ENCODE measurements at places on chromosomes 3 and 15.

- DNase-seq: no peak
Observed at GRCh38 chr15:68623301-68623892, 44.6 kb downstream of the CORO2B start.

DNA sequence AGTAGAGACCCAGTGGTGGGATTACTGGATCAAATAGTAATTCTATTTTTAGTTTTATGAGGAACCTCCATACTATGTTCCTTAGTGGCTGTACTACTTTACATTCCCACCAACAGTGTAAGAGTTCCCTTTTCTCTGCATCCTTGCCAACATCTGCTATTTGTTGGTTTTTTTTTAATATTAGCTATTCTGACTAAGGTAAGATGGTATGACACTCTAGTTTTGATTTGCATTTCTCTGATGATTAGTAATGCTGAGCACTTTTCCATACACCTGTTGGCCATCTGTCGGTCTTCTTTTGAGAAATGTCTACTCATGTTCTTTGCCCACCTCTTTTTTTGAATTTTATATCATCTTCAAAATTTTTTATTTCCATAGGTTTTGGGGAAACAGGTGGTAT is 34.2 kb upstream of the RAP2B start:
- no peak for DNase-seq

DNA sequence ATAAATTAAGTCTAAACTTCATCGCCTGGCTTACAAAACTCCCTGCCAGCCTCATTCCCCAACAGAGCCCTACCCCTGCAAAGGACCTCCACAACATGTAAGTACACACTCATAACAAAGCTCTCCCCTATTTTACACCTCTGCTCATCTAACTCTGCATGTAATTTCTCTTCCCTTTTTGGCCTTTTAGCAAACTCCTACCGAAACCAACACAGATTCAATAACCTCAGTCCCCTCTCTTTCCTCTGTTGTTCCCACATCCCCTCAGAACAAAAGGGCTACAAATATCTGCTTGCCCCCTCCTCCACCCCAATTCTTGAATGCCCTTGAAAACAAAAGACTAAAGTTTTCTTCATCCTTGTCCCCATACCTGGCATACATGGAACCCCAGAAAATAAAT is 662 bp downstream of the UBL7 start:
- no peak for DNase-seq

DNA sequence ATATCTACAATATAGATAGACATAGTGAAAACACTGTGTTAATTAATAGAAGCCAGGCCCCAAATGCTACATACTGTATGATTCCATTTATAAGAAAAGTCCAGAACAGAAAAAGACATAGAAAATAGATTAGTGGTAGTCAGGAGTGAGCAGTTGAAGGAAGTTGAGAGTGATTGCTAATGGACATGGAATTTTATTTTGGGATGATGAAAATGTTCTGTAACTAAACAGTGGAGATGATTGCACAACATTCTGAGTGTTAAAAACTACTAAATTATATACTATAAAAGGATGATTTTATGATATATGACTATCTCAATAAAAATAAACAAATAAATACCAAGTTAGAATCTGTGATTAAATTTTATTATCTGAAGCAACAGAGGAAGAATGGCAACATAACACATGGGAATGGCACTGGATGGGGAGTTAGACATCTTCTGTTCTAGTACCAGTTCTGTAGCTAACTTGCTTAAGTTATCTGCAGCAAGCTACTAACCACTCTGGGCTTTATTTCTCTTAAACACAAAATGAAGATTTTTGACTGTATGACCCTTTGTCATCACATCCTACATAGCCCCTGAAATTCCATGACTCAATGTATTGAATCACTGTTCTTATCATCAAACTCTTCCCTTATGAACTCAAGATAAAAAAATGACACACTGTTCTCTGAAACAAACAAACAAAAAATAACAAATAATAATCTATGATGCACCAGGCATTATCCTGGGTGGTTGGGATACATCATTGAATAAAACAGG is 612.7 kb downstream of the TBL1XR1 start:
- DNase-seq: no peak

DNA sequence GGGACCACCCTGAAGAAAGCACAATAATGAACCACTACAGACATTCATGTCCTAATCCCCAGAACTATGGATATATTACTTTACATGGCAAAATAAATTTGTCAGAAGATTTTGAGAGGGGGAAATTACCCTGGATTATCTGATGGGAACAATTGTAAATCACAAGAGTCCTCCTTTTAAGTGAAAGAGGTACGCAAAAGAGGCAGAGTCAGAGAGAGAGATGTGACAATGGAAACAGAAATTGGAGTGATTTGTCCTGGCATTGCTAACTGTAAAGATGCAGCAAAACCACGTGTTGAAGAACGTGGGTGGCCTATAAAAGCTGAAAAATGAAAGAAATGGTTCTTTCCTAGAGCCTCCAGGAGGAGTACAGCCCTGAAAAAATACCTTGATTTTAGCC is 1121.4 kb upstream of the ALCAM start:
- DNase-seq: no peak

DNA sequence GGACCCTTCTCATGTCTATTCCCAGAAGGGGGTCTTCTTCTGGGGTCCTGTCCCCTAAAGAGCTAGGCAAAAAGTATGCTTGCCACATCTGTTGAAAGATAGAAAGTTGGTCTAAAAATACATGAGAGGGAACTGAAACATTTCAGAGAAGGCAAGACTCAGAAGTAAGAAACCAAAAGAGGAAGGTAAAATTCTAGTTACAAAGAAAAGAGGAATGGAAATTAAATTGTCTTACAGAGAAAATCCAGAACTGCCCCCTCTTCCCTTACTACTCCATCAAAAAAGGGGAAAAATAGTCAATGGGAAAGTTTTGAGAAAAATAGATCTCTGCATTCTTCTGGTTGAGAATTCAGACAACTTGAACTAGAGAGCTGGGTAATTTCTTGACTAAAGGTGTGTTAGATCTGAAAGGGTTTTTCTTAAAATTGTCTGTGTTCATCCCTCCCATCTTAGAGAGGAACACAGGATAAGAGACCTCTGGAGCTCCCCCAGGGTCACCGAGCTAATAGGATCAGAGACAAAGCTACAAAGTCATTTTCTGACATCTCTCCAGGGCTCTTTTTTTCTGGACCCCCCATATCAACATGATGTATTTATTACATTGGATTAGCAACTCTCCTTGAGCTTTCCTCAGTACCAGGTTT is 32.3 kb upstream of the CCR2 start:
- no peak for DNase-seq

DNA sequence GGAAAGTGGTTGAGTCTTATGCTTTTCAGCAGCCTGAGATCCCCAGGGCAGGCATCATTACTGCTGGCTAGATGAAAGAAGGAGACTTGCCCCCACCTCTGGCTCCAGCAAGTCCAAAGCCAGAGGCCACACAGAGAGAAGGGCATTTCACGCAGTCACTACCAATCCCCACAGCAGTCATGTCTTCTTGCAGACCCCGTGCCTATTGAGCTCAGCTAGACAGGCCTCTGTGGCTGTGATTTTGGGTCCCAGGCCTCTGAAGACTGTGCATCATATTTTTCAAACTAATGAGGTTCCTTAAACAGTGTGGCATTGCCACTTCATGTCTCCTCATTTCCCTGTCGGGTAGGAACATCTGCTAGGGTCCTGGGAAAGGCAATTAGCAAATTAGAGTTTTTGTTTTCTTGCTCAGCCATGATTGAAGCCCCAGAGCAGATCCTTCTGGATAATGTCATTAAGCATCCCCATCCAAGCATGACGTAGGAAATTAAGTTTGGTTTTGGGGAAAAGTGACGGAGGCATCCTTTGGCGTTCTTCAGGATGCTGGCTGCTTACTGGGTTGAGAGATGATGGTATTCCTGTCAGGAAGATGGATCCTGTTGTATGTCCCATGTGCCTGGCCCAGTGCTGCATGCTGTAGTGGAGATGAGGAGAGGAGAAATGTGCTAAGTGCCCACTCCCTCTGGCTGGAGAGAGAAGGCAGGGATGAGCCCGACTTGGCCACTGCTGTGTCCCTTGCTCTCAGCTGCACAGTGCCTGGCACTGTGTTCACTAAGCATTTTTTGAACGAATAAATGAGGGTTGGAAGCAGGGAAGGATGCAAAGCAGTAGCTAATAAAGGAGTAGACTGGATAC is 7.0 kb downstream of the SPSB4 start:
- no peak for DNase-seq

All from epithelial cell of prostate (primary cell).